ENCODE measurements at places on chromosomes 2 and 18.

DNA sequence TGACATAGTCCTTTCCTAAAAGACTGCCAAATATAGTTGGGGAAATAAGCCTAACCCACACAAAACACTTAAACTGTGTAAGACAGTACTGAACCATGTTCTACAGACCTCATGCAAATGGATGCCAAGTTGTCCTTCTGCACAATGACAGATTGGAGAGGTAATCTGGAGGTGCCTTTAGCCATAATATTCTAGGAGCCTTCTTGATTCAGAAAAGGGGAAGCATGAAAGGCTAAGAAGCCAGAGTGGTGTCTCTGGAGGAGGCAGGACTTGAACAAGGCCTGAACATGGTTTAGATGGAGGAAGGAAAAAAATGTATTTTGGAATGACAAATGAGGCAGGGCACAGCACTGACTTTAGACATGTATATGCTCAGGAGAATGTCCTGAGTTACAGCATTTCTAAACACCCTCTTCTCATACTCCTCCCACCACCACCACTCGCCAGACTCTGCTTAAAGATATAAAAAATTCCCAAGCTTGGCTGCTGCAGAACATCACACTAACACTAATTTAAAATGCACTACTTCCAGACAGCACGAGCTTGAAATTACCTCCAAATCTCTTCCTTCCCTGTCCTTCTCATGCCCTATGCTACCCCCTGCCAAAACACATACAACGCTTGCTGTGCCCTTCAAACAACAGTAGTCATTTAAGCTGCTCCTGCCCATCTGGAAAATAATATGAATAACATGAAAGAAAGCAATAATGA lies 110.4 kb downstream of the ANKRD44 start:
- no peak for DNase-seq

- no peak for DNase-seq
Observed at GRCh38 chr2:240478346-240479110, 43.1 kb downstream of the GPC1 start.

DNA sequence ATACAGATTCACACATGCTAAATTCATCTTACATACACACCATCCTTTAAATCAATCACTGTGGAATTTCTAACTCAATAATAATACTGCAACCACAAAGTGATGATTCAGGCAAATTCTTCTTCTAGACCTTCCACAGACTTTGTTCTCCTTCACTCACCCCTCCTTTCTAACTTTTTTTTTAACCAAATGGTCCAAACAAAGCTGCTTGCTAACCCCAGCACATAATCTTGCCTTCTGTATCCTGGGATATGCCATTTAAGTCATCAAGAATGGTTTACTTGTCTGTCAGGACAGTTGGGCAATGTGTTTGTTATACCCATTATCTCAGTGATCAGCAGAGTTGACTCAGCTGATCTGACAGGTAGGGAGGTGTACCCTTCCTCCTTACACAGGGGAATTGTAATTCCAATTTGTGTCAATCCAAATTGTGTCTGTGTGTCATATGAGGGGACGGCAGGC lies 10.0 kb downstream of the SLC40A1 start:
- no peak for DNase-seq

GRCh38 chr18:34697233-34697632 lies 12.9 kb upstream of the DTNA start:
- DNase-seq: no peak

GRCh38 chr18:25256439-25256838 lies 95.5 kb downstream of the ZNF521 start:
- DNase-seq: no peak

- DNase-seq: no peak
Observed at GRCh38 chr18:62611453-62612288, 88.8 kb downstream of the ZCCHC2 start.

DNA sequence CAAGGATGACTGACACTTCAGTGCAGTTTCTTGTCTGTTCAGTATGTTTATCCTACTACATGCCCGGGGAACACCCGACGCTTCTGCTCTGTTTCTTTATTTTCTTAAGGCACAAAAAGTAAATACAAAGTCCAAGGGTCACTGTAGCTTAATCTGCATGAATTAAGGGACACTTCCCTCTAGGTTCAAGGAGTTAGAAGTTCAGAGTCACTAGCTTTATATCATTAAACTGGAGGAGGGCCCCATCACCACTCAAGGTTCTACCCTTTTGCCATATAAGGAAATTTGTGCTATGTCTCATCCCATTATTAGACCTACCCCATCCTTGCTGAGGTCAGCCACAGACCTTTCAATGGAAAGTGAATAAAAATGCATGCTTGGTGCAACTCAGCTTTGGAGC lies 27.6 kb upstream of the RMDN2 start:
- no peak for DNase-seq

- DNase-seq: no peak
Observed at GRCh38 chr2:134206573-134206972, 47.3 kb upstream of the MGAT5 start.

DNA sequence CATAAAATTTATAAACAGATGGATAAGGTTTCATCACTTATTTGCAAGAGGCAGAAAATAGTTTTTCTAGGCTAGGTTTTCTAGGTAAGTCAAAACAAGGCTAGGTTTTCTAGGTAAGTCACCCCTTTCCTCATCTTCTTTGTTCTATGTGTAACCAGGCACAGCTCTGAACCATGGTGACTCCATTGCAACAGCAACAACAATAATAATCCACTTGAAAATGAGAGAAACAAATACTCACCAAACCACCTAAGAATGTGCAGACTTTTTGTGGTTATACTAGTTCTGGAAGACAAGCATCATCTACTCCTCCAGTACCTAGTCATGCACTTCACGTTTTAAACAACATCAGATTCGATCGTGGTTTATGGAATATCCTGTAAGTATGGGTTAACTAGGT lies 237.4 kb upstream of the ACVR2A start:
- no peak for DNase-seq

DNA sequence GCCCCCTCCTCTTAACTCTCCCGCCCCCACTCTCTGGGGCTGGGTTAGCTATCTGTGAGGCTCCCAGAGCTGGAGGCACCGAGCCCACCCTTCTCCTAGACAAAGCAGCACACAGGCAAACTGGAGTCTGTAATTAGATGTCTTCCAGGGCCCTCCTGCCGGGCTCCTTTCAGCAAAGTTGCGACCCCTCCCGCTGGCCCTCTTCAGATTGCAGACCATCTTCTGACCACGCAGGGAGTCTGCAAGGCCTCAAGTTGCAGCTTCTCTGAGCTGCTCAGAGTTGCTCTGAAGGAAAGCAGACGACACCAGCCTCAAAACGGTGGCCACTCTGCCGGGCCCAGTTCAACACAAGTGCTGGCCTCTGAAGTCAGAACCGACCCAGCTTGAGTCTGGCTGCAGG lies 228.4 kb upstream of the COPS8 start:
- DNase-seq: no peak

GRCh38 chr2:232929303-232930058 lies 59.4 kb downstream of the SNORC start:
- DNase-seq: no peak

- no peak for DNase-seq
Observed at GRCh38 chr2:134087371-134087921, 166.4 kb upstream of the MGAT5 start.

DNA sequence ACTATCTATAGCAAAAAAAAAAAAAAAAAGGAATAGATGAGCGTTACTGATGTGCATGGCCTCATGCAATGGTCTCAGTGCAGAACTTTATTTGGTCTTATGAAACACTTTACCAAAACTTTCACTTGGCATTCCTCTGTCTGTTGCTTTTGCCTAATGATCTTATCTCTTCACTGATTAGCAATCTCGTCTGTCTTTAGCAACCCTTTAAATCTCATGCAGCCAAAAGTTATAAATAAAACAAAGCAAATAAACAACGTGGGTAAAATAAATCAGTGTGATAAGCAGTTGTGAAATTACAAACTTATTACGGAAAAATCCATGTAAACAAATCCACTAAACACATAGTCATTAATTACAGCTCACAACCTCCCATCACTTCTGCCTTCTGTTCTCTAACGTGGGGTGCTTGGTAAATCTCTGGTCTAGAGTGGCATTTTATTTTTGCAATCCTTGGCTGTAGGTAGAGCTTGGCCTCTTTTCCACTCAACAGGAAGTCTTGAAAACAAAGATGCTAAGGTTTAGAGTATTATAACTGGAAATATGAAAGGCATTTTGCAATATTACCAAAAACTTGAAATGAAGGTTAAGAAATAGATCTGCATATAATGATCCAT lies 288.0 kb downstream of the AFF3 start:
- no peak for DNase-seq

DNA sequence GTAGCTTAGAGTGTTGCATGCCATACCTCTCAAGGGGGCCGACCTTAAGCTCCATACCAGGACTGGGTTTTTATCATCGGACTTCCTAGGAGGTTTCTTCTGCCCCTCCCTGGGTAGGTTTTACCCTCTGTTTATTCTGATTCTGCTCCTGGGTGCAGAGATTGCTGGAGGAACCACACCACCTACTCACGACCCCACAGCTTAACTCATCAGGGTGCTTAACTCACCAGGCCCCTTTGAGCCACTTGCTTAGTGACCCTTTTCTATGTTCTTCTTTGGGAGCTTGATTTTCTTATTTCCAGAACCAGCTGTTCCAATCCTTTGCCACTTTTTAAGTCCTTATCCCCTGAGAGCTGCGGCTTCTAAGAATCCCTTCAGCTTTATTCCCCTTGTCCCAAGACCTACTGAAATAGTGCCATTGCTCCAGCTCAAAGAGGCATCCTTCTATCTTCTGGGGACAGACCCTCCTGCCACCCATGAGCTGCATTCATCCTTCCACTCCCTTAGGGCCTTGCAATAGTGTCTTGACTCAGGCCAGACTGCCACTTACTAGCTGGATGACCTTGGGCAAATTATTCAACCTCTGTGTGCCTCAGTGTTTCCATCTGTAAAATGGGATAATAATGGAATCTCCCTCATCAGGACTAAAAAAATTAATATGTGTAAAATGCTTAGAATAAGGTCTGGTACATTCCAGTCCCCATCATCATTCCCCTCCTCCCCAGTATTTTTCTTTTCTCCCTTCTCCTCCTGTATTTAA lies 5.8 kb downstream of the OXER1 start:
- no peak for DNase-seq

GRCh38 chr2:73238976-73239375 lies 4.9 kb downstream of the CCT7 start:
- no peak for DNase-seq

- no peak for DNase-seq
Observed at GRCh38 chr2:98839292-98839691, 96.7 kb downstream of the CRACDL start.

DNA sequence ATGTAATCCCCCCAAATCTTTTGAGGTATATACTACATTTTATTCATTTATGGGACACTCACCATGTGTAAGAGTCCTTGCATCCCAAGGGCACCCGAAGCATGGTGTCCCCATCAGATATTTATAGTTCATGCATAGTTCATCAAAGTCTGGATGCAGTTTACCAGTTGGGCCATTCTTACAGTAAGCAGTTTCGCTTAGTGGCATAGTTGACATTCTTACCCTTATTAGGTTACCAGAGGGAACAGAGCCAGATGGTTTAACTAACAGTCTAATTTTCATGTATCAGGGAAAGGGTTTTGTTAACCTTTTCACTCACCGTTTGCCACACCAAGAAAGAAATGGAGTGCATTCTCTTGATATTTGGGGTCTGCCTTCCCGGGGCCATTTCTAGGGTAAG lies 7.1 kb downstream of the ZNF407 start:
- DNase-seq: no peak

- no peak for DNase-seq
Observed at GRCh38 chr2:150097901-150098531, 389.5 kb downstream of the RND3 start.

GRCh38 chr18:38087538-38087937 lies 521.9 kb upstream of the CELF4 start:
- DNase-seq: no peak

GRCh38 chr2:44948565-44949328 lies 7.2 kb downstream of the SIX3 start:
- no peak for DNase-seq

GRCh38 chr2:130388221-130388907 lies 32.5 kb downstream of the PTPN18 start:
- no peak for DNase-seq

DNA sequence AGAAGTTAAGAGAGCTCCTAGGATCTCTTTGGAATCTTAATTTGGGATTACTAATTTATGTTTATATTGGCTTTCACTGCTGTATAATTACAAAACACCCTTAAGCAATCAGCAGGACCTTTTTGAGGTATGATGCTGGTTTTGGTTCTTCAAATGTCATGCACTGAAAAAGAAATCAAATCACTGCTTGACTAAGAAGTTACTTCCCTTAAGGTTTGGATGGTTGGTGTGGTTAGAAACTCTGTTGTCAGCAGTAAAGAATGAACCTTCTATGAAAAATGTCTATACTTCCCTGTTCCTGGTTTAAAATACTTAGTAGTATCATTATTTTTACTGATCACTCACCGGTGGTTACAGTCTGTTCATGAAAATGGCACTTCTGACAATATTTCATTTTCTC lies 5.5 kb downstream of the COLEC12 start:
- no peak for DNase-seq

- DNase-seq: no peak
Observed at GRCh38 chr2:78202986-78203670, 681.0 kb upstream of the LRRTM4 start.

GRCh38 chr2:61928826-61929461 lies 23.5 kb downstream of the COMMD1 start:
- no peak for DNase-seq
